ENCODE measurements at places on chromosomes 4 and X. TPM values are rescaled to one million over a fixed set of nuclear protein-coding genes. Genes with fewer than 3 reads are reported as not detected.
A peak's percentile ranks its signal among the peaks of the same experiment; 100 is the strongest.

GRCh38 chr4:114364857-114365256 lies 233.8 kb upstream of the UGT8 start:
- DNase-seq: no peak

- DNase-seq: no peak
These were observed 249.9 kb downstream of the PAPSS1 start for GRCh38 chr4:107470173-107470572.

DNA sequence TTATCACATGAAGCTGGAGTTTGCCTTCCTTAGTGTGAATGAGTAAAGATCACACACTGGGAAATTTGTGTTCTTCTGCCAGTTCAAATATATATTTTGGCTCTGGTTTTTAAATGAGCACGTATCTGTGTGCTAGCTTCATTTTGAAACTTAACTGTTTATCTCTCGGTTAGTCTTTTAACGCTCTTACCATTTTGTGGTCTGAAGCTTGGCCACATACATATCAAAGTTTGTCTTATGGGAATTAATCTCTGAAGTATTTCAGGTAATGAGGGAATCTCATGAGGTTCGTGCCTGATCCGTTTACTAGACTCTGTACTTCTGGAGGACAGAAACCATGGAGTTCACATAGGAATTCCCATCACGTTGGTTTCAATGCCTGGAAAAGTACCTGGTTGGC lies 13.8 kb downstream of the ATP10D start:
- DNase-seq: no peak

DNA sequence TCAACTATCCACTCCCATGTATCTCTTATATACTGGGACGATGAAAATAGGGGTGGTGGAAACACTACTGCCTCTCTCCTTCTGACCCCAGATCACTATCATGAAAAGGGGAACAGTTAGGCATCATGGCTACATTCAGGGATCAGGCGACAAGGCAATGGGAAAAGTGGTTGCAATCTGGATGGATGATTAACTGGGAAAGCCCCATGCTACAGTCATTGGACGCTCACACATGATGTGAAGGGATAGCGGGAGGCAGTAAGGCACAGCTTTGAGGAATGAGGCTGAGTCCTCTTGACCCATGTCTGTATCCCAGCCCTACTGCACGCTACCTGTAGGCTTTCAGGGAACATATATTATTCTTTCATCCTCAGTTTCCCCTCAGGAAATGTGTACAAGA lies 10.2 kb downstream of the GASK1B start:
- no peak for DNase-seq

- DNase-seq: no peak
These were observed 79.9 kb downstream of the NKX6-1 start for GRCh38 chr4:84419201-84419600.

TRPC5OS gene
- total RNA-seq: 0.06 TPM

CETN2 gene
- total RNA-seq: 129 TPM

- DNase-seq: no peak
These were observed 2.4 kb upstream of the SH3KBP1 start for GRCh38 chrX:19889582-19890342.

DNA sequence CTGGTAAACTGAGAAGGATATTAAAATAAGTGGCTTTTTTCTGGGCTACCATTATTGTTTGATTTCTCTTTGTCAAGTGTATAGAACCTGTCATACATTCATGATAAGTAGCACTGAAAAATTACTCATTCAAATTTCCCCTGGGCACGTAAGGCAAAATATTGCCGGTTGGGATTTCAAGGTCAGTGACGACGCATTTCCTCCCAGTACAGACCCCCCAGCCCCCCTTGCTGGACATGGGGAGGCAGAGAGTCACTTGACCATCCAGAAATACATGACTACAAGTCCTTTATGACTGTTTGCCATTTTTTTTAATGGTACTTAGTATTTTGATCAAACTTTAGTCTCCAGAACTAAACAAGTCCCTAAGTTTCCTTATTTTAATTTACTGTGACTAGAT lies 6.8 kb upstream of the MND1 start:
- DNase-seq: no peak

DNA sequence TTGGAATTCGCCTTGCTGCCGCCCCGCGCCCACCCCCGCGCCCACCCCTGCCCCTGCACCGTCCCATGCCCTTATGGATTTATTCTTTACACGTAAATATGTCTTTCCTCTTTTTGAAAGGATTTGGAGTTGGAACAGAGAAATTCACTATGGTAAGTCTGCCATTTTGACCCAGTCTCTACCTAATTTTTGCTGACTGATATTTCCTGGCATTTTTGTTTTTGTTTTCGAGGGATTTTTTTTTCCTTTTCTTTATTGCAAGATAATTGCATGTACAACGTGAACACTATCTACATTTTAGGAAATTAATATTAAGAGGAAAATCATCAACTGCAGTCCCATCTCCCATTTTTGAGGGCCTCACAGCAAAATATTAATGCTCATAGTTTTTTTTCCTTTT lies 468 bp upstream of the SPIN2B start:
- no peak for DNase-seq

DNA sequence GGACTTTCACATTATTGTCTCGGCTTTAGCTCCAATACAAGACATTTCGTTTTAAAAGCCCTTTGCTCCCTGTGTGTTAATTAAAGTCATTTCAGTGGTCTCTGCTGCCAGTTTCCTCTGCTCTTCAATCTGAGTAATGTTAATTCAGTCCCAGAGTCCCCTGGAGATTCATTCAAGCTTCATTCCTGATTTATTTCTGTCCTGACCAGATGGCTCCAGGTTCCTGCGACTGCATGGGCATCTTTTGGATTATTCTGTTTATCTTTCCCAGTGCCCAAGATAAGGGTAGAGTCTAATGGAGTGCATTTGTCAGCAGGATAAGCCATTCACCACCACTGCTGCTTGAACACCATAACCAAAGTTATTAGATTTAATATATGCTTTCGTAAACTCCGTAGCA lies 6.1 kb upstream of the PAGE1 start:
- no peak for DNase-seq

GRCh38 chr4:19429684-19430083 lies 822.0 kb upstream of the SLIT2 start:
- DNase-seq: no peak

GRCh38 chrX:43657671-43658070 lies 1.6 kb downstream of the MAOA start:
- DNase-seq: no peak

SMIM31 gene
- total RNA-seq: not detected

GRCh38 chr4:112099701-112100297 lies 45.5 kb upstream of the FAM241A start:
- peak; percentile 85 for DNase-seq

PPP1R2C gene
- total RNA-seq: not detected

GPR50 gene
- not detected for total RNA-seq

DNA sequence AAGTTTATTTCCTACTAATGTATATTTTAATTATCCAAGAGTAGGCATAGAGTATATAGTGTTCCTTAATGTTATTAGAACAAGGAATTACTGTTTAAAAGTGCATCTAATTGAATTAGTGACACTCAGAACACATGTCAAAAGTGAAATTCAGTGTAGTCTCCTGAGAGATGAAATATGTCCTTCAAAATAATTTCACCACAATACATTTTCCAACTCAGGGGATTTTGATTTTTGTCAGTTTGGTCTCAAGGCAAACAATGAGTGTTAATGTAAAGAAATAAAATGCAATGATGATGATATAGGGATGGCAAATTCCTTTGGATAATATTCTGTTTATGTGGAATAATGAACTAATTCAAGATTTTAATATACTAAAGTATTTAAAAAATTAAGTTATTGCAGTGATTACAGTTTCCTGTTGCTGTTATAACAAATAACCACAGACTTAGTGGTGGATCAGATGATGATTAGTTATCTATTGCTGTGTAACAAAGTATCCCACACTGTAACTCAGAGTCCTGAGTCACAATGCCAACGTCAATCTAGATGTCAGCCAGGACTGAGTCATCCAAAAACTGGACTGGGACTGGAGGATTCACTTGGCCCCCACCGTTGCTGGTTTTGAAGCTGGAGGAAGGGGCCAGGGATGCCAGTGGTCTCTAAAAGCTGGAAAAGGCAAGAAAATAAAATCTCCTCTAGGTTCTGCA lies 148.0 kb upstream of the SLC7A11 start:
- DNase-seq: no peak

DNA sequence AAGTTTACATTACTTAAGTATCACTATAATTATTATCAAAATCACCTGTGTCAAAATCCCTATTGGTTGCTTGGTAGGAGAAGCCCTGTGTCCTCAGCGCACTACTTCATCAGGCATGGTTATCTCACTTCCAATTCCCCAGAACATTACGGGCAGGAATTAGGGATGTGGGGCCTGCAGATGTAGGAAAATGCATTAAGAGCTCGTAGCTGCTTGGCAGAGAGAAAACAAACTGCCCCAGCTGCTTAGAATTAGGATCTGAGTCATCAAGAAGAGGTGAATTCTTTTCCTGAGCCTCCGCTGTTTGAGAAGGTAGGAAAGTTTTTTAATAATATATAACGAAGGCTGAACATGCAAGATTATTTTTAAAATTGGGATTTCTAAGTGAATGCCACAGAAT lies 31.1 kb upstream of the CLNK start:
- no peak for DNase-seq

DNA sequence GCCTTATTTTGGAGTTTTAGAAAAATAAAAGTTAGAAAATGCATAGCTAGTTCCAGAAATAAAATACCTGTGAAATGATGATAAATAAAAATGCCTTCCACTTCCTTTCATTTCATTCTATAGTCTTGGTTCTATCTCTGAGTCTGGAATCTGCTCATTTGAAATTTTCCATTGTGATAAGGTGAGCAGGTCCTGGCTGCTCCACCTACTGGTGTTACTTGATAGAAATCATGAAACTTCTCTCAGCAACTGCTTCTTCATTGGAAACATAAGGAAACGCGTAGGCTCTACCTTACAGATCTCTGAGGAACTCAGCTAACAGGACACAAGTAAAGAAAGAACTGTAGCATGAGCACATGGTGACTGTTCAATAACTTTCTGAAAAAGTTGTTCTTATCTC lies 141.8 kb downstream of the DCHS2 start:
- no peak for DNase-seq

GRCh38 chr4:108081256-108081655 lies 87.5 kb downstream of the LEF1 start:
- no peak for DNase-seq

PARM1 gene
- total RNA-seq: 15.3 TPM

DNA sequence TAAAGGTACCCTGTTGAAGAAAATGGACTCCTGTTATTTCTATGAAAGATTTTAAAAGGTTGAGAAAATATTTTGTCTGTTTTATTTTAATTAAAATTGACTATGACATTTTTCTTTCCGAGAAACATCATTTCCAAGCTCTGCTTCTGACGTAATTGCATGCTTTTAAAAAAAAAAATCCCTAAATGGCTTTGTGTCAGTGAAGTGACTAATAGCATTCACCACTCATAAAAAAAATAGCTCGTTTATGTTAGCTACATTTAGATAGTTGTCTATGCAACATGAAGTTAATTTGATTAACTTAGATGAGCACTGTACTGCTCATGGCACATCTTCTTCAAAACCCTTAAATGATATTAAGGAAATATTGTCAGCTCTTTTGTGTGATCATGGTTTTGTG lies 105.1 kb upstream of the KLHL13 start:
- no peak for DNase-seq

DNA sequence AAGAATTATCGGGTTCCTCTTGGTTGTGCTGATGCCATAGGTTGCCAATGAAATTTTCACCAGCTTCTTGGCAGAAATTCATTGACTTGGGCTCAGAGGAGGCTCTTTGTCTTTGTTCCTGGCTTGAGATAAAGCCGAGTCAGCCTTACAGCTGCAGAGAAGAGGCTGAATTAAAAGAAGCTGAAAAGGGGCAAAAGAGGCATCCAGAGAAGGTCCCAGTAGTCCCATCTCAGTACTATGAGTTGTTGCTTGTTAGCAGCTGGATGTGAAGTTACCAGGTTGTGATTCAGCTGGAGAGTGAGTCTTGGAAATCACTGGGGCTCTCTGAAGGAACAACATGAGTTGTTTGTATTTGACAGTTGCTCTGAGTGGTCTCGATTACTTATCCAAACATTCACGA lies 59.7 kb downstream of the SMAD1 start:
- DNase-seq: no peak

GRCh38 chrX:125439194-125439849 lies 119.7 kb downstream of the TEX13C start:
- DNase-seq: no peak

GRCh38 chrX:19630228-19630627 lies 114.9 kb upstream of the MAP3K15 start:
- DNase-seq: no peak

DNA sequence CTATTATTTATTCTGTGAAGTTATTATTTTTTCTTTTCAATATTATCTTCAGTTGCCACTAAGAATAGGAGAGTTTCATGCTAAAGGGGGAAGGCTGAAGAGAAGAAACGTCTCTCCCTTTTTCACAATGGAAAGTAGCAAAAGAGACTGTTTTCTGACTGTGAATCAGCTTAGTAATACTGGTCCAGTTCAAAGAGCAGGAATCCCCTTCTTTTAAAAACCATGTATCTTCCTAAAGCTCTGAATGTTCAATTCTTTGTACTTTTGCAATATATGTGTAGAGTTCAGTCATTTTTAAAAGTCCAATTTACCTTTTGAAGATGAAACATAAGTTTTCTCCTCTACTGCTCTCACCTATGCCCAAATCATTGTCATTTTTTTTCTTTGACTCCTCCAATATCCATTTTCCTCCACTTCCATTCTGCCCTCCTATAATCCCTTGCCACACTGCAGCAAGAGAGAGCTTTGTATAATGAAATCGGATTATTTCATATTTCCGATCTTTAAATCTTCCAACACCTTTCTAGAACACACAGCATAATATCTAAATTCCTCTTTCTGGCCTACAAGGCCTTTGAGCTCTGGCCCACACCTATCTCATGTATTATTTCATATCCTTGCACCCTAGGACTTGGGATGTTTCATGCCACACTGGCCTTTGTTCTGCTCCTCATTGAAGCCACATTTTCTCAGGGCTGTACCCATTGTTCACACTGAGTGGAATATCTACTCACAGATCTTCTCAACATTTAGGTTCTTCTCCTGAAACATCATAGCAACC lies 195.3 kb downstream of the CAMK2D start:
- no peak for DNase-seq

DNA sequence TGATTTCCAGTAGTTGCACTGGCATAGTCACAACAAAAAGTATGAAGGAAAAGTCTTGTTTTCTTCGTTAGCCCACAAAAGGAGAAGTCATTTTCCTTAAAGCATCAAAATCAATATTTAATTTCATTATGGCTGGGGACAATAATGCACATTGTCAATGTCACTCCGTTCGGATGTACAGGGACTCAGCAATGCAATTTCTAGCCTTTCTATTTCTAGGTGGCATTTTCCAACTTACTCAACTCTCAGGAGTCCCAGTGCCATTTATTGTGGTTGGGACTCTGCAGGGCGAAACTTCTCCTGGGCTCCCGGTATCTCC lies 99.6 kb downstream of the CEP135 start:
- DNase-seq: no peak
